ENCODE measurements at places on chromosomes 16 and 17.
A peak's percentile ranks its signal among the peaks of the same experiment; 100 is the strongest.

- no peak for ATAC-seq
Observed at GRCh38 chr16:88601313-88602036, 31.3 kb downstream of the ZC3H18 start.

- no peak for ATAC-seq
Observed at GRCh38 chr17:76734080-76734840, 2.9 kb downstream of the SRSF2 start.

DNA sequence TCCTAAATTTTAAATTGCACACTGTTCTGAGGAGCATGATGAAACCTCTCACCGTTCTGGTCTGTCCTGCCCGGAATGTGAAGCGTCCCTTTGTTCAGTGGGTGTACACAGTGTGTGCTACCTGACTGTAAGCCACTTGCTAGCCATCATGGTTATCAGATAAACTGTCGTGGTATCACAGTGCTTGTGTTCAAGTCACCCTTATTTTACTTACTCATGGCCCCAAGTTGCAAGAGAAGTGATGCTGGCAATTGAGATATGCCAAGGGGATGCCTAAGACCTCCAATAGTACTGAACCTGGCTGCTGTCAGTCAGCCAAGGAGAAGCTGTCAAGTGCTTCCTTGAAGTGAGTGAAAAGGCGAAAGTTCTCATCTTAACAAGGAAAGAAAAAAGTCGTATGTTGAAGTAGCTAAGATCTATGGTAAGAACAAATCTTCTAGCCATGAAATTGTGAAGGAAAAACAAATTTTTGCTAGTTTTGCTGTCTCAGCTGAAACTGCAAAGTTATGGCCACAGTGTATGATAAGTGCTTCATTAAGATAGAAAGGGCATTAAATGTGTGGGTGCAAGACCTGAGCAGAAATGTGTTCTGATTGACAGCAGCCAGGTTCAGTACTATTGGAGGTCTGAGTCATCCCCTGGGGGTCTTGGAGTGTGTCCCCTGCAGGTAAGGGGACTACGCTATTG, 5.8 kb downstream of the PIK3R6 start:
- ATAC-seq: no peak

GRCh38 chr17:8359769-8360168, 16.7 kb downstream of the KRABD2 start:
- ATAC-seq: peak; percentile 79

DNA sequence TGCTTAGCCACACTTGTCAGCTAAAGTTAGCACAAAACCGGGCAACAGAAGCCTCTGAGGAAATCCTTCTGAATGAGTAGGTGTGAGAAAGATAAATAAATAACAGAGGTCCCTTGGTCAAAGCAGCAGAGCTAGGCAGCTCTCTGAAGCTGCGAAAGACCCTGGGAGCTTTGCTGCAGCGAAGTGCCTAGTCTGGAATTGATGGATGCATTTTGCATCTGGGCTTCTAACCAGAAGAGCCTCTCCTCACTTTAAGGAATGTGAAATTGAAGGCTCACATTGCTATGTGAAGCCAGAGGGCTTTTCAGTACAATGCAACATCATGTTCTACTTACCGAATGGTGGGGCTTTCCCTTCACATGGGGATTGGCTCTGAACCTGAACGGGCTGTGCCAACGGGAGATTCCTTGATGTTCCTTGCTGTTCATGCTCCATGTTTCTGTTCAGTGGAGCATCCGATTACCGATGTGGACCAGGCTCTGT, 274.6 kb downstream of the HS3ST3B1 start:
- ATAC-seq: no peak

GRCh38 chr17:29109477-29110371, 66.8 kb downstream of the PIPOX start:
- ATAC-seq: no peak

DNA sequence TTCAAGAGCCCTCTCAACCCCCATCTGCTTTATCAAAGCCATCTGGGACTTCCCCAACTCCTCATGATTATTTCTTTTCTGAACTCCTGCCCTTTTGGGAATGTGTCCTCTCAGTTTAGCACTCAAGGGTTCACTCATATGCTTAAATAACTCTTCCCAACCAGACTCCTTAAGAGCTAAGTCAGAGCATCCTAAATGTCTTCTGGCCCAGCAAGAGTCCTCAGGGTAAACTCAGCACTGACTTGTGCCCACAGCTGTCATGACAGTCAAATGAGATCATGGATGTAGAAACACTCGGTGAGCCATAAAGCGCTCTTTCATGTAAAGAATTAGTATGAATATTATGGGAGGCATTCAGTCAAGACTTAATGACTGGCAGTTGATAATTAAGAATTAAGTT, 85.9 kb downstream of the TEX14 start:
- no peak for ATAC-seq

DNA sequence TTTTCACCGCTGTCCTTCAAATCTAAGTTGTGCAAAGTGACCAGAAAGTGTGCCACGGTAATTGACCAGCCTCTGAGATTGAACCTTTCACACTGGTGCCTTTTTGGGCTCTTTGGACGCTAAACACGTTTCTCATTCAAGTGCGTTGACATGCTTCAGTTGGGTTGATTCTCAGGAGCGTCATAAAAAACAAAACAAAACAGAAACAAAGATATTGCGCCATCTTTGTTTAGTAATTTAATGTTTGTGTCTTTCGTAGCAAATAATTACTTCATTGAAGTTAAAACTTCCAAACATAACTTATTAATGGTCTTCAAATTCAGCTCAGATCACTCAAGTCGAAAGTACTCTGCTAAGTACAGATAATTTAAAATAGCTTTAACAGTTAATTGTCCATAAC, 80.2 kb downstream of the OR1D5 start:
- ATAC-seq: no peak

GRCh38 chr16:67115639-67116038, 5.9 kb downstream of the PHAF1 start:
- no peak for ATAC-seq

DNA sequence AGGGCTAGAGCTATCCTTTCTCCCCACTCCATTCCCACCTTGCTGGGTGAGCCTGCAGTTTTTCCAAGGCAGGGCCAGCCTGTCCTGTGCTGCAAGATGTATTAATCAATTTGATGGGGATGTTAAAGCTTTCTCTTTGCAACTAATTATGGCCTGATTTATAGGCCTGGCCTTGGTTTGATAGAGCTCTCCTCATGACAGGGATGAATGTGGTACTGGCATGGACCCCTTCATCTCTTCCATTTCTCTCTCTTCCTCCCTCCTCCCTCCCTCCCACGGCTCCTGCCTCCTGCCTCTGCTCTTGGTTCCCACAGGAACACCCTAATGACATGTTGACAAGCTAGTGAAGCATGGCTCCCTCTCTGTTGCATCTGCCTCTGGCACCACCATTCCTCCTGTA, 47.2 kb upstream of the SKAP1 start:
- ATAC-seq: no peak

DNA sequence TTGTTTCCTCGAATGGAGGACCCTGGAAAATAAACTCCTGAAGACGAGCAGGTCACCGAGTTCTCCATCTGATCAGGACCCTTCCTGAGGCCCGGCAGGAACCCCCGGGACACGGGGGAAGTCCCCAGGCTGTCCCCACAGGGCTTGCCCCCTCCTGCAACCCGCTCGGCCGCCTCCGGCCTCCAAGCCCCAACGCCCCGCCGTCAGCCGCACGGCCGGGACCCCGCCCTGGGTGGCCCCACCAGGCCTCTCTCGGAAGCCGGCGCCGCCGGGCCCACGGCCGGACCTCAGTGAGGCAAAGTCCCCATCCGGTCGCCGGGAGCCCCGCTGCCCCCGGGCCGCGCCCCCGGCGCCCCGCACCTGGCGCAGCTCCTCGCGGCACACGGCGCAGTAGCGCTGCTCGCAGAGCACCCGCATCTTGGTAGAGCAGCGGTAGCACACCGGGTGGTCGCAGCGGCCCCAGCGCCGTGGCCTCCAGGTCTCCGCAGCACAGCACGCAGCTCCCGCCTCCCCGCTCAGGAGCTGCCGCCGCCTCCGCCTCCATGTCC, 383 bp downstream of the ZNF598 start:
- ATAC-seq: peak; percentile 21

DNA sequence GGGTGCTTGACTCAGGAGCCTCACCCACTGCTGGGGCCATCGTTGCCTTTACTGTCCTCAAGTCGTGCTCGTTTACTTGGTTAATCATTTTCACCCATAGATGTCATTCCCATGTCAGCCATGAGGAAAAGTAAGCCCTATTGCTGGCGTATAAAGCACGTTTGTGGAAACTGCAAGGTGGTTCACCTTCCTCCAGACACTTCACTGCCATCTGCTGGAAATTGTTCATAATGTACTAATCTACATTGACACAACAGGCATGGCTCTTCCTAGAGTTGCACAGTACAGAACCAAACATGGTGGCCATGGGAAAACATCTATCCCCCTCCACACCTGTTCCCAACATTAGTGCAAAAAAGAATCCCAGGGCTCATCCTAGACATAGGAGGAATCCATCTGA, 116.6 kb downstream of the ZNF18 start:
- ATAC-seq: peak; percentile 36

All from gastroesophageal sphincter (tissue), 4 donors.